ENCODE measurements at places on chromosomes 13 and 19.

GRCh38 chr13:99501848-99502301 is 603 bp downstream of the TM9SF2 start:
- peak; percentile 30 for DNase-seq

GRCh38 chr13:95788100-95788463 is 111.1 kb downstream of the DNAJC3 start:
- no peak for DNase-seq

DNA sequence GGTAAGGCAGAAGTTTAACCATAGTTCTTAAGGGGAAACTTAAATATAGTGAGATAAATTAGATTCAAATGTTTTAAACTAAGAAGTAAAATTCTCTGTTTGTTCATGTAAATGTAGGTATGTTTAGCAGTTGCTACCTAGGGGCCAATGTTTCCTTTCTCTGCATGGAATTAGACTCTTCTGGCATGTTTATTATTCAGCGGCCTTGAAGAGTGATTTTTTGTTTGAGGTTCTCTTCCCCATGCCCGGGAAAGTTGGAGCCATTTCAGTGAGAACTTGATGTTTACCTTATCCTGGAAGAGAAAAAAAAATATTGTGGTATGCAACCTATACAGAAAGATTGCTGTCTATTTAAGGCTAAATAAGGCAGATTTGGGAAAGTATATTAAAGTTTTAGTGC is 492.9 kb downstream of the KLF5 start:
- no peak for DNase-seq

GRCh38 chr13:95754069-95754468 is 77.1 kb downstream of the DNAJC3 start:
- no peak for DNase-seq

DNA sequence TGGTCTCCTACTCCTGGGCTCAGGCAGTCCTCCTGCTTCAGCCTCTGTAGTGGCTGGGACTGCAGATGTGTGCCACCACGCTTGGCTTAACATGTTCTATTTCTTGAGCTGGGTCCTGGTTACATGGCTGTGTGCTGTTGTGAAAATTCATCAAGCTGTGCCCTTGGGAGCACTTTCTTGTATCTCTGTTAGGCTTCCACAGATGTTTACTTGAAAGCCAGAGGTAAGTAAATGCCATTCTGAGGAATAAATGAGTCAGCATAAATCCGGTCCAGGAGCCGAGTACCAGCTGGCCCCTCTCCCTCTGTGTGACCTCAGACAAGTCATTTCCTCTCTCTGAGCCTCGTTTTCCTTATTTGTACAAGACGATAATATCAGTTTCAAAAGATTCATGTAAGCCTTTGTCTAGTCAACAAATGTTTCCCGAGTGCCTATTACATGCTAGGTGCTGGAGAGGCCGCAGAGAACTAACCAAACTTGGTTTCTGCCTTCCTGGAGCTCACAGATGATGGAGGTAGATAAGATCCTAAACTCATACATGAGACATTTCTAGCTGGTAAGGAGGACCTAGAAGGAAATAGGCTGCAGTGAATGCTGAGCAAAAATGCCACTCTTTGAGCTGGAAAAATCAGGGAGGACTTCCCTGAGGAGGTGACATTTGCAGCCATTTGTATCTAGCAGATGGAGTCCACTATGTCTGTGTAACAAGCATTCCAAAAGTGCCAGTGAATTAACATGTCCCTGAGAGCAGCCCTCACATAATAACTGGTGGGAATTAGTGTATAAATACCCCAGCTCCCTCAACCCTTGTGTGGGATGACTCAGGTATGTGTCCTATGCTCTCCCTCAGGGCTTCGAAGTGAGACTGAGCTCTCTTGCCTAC is 2.7 kb upstream of the RASAL3 start:
- peak; percentile 75 for DNase-seq

DNA sequence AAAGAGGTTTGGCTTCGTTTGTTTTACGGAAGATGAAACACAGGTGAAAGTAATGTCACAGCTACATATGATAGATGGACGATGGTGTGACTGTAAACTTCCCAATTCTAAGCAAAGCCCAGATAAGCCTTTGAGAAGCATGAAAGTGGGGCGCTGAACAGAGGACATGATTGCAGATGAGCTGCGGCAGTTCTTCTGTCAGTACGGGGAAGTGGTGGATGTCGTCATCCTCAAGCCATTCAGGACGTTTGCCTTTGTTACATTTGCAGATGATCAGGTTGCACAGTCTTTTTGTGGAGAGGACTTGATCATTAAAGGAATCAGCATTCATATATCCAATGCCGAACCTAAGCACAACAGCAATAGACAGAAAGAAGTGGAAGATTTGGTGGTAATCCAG is 111.5 kb upstream of the DIAPH3 start:
- DNase-seq = no peak

DNA sequence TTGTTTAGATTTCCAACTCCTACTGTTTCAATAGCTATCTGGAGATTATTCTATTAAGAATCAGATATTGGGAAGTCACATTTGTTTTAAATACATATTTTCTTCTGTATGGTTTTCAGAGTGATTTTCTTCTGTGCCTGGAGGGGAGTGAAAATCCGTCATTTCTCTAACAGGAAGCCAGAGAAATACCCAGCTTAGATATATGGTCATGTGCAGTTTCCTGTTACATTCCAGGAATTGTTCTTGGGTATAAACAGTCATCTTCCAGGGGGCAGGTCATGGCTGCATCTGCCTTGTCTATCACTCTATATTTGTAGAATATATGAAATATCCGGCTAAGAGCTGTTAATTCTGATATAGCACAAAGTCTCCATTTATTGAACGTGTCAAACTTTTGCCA is 77.5 kb upstream of the MIR17HG start:
- DNase-seq = no peak

- no peak for DNase-seq
These were observed 684.5 kb upstream of the ARGLU1 start for GRCh38 chr13:107252428-107252827.

Data from activated CD4-positive, alpha-beta T cell treated with anti-CD3 and anti-CD28 coated beads for 48 hours (primary cell).